NCI-H774 (cell line): ENCODE measurements at places on chromosomes 1 and 21.

GRCh38 chr1:111690306-111690617, 48.9 kb downstream of the INKA2 start:
- no peak for DNase-seq

DNA sequence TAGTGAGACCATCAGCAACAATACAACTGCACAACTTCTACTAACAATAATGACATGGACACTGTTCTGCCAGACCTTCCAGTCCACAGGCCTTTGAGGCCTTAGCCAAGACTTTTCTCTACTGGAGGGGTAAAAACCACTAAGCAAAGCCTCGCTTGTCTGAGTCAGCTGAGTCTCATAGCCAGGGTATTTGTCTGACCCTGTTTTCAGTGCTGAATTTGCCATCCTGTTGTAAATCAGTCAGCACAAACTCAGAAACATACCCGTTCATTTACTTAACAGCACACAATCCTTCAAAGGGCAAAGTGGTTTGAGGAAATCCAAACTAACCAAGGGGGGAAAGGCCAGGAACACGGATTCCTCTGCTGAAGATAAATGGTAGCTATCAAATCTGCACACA, 537.8 kb downstream of the SMYD3 start:
- DNase-seq, result no peak

DNA sequence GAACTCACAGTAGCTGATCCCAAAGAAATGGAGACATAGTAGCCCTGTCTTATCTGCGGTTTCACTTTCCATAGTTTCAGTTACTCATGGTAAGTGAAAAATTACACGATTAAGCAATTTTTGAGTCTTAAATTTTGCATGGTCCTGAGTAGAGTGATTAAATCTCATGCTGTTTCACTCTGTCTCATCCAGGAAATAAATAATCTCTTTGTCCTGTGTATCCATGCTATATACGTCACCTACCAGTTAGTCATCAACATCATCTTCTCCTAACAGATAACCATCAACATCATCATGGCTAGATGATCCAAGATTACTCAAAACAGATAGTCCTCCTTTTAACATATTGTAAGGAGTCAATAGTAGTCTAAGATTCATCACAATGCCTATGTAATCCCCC, 1589.3 kb downstream of the BRINP3 start:
- no peak for DNase-seq

DNA sequence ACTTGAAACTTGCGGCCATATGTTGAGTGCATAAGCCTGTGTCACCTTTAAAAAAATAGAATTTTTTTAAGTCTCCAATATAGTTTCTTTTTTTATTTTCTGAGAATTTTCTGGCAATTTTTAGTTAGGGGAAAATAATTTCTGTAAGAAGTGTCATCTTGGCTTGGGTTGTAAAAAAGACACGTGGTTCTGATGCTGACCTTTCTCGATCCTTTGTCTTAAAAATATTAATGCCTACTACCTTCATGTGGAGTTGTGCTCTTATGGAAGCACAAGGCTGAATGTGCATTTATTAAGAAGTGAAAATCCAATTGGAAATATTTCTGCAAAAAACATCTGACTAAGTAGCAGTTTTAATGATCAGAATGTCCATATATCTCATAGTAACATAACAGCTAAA, 3.5 kb downstream of the ELAVL4 start:
- no peak for DNase-seq

DNA sequence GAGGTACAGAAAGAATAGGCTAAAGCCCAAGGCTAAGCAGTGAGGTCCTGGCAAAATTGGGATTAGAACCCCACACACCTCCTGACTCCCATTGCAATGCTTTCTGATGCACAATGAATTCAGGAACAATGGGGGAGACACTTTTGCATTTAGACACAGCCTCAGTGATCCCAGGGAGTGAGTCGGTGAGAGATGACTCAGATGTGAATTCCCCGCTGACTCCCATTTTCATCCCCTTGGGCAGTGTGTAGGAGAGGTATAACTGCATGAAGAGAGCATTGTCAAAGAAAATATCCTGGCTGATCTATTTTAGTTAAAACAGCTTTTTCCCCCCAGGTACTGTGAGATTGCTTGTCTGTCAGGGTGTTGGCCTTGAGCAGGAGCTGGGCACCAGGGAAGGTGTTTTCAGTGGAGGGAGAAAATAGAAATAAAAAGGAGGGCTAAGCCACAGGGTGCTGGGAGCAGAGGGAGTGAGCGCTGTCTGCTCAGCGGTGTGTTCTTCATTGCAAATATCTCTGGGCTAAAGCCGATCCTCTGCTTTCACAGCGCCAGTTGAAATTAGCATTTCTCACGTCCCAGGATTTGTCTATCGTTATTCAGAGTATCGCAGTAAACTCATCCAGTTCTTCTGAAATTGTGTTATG, 247.7 kb upstream of the PTBP2 start:
- no peak for DNase-seq

- DNase-seq, result no peak
Measured at GRCh38 chr1:19635646-19636045, 8.5 kb upstream of the NBL1 start.

DNA sequence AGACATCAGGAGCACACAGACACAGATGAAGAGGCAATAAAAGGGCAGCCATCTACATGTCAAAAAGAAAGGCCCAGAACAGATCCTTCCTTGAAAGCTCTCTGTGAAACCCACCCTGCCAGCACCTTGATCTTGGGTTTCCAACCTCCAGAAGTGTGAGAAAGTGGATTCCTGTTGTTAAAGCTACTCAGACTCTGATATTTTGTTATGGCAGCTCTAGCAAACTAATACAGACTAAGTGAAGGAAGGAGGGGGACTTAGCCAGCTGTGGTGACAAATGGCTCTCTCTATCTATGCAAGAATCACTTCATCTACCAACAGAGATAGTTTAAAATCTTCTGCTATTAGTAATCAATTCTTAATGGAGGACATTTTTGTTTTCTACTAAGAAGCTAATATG, 10.4 kb downstream of the SAMSN1 start:
- no peak for DNase-seq

GRCh38 chr21:45511007-45511406, 31.2 kb downstream of the SLC19A1 start:
- DNase-seq, result no peak

DNA sequence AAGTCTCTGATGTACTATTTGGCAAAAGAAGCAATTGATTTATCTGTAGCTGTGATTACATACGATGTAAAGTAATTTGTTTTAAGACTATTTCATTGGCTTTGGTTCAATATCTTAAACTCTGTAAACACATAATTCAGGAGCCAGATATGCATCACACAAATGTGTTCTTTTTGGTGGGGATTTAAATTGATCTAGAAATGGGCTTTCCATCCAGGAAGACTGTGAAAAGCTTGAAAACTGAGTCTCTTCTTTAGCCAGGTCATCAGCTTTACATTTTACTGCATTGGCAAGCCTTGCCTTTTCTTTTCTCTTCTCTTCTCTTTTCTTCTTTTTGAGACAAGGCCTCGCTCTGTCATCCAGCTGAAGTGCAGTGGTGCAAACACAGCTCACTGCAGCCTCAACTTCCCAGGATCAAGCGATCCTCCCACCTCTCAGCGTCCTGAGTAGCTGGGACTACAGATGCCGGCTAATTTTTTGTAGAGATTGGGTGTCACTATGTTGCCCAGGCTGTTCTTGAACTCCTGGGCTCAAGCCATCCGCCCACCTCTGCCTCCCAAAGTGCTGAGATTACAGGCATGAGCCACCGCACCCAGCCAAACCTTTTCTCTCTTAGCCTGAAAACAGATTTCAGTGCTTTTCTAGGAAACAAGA, 1.4 kb downstream of the RCAN3 start:
- DNase-seq, result no peak

GRCh38 chr1:184118046-184118445, 66.5 kb downstream of the TSEN15 start:
- no peak for DNase-seq

DNA sequence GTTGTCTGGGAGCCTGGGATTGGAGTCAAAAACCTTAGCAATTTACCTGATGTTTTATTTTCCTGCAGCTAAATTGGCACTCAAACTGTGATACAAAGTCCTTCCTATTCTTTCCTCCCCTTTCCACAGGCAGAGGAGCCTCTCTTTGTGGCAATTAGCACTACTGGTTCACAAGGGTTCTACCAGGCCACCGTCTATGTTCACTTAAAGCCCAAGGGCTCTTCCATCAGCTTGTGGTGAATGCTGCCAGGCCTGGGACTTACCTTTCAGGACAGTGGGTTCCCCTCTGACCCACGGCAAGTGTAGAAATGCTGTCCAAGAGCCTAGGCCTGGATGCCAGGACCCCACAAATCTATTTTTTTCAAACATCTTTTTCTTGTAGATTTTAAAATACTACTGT, 251.9 kb upstream of the B3GALT2 start:
- DNase-seq, result no peak

DNA sequence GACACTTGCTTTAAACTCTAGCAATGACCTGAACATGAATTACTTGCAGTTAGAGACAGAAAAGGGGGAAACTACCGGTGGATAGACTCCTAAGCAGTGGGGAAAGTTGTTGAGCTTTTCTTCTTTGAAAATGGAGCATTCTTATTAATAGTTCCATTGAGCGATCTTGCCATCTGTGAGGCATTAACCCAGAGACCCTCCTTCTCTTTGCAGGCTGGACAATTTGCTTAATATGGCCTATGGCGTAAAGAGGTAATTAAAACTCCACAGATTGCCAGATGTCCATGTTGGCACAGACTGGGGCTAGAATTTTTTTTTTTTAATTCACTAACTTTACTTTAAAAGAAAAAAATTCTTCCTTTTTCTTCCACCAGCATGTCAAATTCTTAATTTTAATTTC, 88.5 kb downstream of the ELAVL4 start:
- no peak for DNase-seq

GRCh38 chr1:70892140-70892539, 155.5 kb downstream of the PTGER3 start:
- DNase-seq, result no peak

DNA sequence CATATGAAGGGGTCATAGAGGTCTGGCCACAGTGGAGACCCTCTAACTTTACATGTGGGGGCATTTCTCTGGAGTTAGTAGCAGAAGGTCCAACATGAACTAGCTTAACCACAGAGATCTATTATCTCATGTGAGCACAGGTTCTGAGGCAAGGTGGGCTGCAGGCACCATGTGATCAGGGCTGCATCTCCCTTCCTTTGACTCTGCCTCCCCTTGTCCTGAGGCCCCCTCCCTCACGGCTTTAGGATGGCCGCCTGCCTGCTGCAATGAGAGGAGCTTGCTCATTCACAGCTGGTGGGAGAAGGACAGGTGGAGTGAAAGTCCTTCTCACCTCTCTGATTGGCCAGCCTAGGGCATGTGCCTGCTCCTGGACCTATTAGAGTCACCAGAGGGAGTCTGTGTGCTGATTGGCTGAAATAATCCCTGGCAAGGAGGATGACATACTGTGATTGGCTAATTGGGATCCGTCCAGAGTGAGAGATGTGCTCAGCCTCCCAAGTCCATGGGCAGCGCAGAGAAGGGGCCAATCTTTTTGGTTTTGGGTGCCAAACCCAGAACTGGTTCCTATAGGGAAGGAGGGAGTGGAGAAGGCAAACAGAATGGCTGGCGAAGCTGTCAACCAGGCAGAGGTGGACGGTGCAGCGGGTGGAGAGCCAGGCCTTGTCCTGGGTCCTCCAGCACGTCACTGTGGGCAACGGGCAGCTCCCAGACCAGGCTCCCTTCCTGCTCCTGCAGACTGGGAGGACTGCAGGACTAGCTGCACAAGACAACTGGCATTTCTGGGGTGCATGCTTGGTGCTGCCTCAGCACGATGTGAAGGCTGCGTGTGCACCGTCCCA, 39.4 kb upstream of the C1orf174 start:
- no peak for DNase-seq

GRCh38 chr1:235888119-235888643, 21.5 kb upstream of the LYST start:
- no peak for DNase-seq

DNA sequence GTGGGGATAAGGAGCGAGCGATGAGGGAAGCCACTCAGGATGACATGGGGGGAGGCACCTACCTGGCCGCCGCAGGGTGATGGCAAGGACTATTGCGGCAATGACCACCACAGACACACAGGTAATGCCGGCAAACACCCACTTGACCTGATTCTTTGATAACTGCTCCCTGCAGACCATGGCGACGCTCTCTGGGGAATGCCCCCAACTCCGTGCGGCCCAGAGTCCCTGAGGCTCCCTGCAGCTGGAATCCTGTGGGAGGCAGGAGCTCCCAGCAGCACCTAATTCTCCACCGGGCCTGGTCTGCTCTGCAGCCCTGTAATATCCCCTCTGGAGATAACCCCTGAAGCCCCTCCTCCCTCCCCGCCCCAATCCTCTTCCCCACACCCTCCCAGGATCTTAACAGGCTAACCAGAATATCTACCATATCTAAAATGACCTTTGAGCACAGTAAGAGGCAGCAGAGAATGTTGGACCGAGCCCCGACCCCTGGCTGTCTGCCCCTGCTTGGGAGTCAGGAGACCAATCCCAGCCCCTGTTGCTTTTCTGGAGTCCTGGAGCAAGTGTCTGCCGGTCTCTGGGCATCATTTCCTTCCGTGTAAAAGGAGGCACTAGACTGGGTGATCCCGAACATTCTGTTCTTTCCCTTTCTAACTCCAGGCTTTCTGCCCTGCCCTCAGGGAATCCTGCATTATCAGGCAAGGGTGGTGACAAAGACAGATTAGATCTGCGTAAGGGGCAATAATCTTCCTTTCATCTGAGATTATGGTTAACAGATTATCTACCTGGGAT, at the start of gene FAM151A:
Gene FAM151A (minus strand): TSS at position 310 of the 792 bp plus-strand sequence. CDS start 130 bp downstream, at position 180.
- no peak for DNase-seq

- DNase-seq, result no peak
Measured at GRCh38 chr1:145846201-145846612, 777 bp downstream of the NUDT17 start.

DNA sequence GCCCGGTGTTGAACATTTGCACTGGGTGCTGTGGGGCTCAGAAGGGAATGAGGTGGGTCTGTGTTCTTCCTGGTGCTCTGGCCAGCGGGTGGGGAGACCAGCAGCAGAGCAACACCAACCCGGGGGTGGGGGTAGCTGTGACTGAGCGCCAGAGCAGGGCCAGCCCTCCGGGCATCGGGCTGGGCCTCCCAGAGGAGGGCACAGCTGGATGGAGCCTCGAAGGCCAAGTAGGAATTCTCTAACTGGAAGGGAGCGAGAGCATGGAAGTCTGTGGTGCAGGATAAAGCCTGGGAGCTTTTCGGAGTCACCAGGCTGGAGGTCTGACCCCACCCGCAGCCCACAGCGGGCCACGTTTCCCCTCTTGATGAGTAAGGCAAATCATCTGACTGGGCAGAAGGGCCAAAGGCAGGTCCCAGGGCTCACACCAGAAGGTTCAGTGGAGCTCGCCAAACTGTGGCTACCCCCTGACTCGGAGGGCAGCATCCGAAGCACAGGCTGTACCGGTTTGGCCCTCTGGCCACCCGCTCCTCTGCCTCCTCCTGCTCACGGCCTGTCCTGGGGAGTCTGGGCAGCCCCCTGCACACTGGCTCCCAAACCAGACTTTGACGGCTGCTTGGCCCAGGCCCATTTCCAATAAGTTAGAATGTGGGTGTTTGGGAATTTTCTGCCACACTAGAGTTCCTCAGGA, 18.8 kb downstream of the SLC1A7 start:
- no peak for DNase-seq

GRCh38 chr21:29302359-29302875, 3.7 kb downstream of the BACH1 start:
- DNase-seq, result no peak
